ENCODE measurements at places on chromosomes 3 and 15.

DNA sequence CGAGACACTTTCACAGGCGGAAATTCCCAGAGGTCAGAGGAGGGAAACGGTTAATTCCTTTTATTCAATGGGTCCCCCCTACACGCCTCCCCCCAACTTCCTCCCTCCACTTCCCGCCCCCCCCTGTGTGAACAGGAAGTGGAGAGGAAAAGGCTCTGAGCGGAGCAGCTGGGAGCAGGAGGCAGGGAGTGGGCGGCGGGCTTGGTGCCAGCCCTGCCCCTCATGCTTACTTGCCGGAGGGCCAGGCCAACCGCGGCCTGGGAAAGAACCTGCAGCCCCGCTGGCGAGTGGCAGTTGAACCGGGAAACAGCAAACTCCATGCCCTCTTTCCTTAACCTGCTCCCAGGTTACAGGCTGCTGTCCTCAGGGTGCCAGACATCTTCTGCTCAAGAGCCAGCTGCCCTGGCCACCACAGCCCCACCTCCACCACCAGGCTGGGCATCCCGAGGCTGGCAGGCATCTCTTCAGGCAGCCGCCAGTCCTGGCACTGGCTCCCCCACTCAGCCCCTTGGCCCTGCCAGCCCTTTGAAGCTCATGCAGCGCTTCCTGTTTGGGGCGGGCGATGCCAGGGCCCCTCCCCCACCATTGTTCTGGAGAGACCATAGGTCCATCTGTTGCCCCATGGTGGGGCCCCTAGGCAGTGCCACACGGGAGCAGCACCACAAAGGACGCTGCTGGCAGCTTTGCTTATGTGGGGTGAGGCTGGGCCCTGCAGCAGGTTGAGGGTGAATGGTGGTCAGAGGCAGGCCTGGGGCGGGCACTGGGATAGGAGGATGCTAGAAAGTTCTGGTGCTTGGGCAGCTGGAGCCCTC is 12.9 kb downstream of the VPS18 start:
- DNase-seq: no peak

DNA sequence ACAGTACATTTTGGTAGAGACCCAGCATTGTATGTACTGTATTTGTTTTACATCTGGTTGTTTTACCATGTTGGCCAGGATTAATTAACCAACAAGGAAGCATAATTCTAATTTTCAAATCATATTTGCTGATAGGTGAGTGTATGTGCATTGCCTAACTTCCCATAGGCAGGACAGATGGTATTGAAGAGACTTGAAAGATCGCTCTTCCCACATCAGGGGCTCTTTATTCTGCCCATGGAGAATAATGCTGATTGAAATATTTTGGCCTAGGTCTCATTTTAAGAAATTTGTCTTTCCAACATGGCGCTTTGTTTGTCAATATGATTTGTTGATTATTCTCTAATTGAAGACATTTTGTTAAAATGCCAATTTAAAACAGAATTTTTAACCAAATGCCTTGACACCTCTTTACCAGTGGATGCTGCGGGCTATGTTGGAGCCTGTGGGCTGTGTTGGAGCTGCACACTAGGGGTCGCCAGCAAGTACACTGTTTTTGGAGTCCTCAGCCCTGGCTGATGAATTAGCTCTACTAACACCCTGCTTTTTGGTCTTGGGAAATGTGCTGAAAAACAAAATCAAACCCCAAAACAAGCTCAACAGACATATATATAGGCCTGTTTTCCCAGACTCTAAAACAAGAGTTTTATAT is 5.3 kb downstream of the P2RY12 start:
- no peak for DNase-seq

DNA sequence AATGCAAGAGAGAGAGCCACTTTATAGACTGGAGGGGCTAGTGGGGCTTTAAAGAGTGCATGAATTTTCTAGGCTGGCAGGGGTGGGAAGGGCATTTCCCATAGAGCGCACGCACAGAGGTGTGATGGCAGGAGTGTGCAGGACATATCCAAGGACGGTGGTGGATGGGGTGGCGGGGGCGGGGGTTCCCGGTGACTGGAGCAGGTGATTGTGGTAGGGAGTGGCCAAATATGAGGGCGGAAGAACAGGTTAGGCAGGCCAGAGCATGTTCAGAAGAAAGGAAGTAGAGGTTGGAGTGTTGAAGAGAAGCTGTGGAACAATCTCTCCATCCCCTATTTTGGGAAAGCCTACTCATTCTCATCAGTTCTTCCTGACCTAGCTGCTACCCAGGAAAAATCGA is 18.1 kb downstream of the FAM81A start:
- DNase-seq: no peak

GRCh38 chr3:24196526-24196925 is 251.4 kb downstream of the NR1D2 start:
- no peak for DNase-seq

DNA sequence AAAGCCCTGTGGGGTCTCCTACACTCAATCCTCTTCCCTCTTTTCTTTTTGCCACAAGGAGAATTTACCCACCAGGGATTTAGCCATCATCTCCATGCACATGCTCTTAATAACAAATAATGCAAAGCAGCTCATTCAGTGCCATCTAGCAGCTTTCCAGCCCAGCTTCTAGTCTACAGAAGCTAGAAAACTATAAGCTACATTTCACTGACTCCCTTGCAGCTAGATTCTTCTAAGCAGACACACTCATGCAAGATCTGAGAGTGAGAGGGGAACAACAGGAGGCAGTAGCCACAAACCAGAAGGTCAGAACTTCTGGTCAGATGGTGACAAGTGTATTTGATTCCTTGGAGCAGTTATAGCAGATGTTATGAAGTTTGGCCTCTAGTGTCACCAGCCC is 25.5 kb downstream of the OSBPL10 start:
- no peak for DNase-seq

DNA sequence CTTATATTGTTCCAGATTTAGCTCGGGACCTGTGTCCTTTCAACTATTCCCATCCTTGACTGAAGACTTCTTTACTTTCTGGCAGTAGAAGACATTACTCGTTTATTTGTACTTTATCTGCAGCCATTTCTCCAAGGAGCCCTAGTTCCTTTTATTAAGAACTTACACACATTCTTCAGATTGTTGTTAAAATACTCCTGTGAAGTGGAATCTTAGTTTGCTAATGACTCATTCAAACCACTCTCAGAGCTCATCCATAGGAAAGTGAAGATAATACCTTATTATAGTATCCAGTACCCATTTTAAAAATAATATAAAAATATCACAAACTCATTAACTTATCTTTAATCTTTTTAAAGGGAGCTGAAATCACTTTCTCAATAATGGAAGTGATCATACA is 63.5 kb downstream of the C3orf70 start:
- no peak for DNase-seq

DNA sequence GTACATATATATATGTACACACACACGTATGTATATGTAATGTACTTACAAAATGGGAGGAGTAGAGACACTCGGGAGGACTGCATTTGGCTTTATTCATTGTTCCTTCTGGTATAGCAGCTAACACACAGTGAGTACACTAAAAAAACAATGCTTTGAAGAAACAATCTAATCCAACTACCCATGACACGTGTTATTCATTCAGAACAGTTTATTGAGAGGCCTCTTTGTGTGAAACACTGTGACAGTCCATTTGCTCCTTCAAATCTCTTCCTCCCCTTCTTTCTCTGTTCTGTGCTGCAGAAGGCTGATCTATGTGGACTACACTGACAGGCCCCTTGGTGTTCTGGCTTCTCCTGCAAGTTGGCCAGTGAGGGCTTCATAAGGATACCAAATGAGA is 1075.9 kb upstream of the CFAP20DC start:
- no peak for DNase-seq

GRCh38 chr3:187951452-187952190 is 202.3 kb upstream of the LPP start:
- DNase-seq: no peak
